ENCODE measurements at places on chromosomes 2 and 18.

GRCh38 chr2:164205347-164205746, 415.9 kb downstream of the GRB14 start:
- peak; percentile 61 for DNase-seq

DNA sequence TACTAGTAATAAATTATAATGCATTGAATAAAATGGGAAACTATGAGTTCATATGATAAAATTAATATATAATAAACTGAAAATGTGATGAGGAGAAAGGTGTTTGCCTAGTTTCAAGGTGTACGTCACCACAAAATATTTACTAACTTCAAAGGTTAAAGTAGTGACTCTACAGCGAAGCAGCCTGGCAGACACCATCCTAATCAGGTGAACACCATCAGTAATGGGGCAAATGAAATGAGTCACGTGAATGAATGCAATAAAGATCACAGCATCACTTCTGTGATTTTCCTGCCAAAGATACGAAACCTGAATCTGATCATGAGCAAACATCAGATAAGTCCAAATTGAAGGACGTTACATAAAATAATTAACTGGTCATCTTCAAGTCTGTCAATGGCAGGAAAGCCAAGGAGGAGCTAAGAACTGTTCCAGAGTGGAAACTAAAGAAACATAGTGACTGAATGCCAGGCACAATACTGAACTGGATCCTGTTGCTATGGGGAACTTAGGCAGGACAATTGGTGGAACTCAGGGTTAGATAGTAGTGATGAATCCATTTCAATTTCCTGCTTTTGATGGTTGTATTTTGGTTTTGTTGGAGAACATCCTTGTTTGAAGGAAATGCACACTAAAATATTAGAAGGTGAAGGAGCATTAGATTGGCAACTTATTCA, 12.1 kb upstream of the NOSTRIN start:
- DNase-seq = no peak

GRCh38 chr2:23231865-23232264, 153.1 kb upstream of the KLHL29 start:
- no peak for DNase-seq

GRCh38 chr2:54629914-54630857, 93.3 kb upstream of the EML6 start:
- no peak for DNase-seq

DNA sequence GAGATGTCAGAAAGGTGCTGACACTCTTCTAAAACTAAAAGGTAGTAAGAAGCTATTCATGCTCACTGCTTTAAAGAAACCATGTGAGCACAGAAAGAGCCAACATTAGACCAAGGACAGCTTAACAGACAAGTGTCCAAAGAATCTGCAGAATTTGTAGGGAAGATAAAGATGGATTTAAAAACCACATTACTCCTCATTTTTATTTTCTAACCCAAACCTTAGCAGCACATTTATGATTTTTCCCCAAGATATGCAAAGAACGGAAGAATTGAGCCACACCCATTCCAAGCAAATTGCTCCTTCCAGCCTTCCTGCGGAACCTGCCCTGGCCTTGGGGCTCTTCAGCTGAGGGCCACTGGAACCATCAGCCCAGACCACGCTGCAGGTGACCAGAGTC, 26.9 kb downstream of the MBP start:
- DNase-seq = no peak

DNA sequence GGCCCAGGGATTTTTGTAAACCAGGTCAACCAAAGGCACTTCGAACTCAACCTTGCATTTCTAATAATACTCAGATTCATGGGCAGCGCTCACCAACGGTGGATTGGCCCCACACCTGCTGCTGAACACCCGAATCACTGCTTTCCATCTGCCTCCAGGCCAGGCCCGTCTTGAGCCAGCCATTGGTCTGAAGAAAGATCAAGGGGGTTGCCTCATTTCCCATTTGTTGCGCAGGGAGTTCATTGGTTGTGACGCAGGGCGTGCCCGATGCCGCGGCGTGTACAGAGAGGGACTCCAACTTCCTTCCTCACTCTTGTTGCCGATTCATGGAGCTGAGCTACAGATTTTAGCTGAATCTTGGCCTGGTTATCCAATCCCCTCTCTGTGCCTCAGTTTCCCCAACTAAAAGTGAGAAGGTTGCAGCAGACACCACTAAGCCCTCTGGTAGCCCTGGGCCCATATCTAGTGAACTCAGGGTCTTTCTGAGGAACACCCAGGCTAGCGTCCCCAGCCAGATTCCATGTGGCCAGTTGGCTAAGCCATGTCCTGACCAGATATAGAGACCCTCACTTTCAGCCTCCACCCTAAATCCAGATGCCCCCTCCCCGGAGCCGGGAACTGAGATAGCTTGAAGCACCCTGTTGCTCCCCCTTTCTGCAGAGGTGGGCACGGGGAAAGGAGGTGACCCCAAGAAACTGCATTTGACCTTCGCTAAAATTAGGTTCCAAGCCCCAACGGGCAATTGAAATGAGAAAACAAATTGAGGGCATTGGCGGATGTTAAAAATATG, 60.9 kb upstream of the HPCAL1 start:
- no peak for DNase-seq

DNA sequence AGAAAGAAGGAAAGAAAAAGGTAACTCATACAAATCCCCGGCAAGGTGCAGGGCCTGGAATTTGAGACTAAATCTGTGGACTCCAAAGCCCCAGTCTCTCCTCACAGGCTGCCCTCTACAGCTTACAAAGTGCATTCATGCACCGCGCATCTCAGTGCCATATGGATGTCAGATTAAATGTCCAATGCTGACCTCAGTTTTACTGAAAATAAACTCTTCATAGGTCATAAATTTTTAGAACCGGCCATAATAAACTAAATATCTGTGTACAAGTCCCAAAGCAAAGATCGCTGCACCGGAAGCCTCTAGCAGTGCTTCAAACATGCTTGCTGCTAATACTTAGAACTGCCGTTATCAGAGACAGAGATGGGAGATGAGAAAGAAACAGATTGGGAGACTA, 17.7 kb downstream of the ST6GAL2 start:
- DNase-seq = no peak

- DNase-seq = no peak
Observed at GRCh38 chr18:58091099-58091611, 47.1 kb downstream of the NEDD4L start.

GRCh38 chr2:45910473-45911060, 259.1 kb downstream of the PRKCE start:
- no peak for DNase-seq

GRCh38 chr18:37662546-37663339, 97.1 kb upstream of the CELF4 start:
- DNase-seq = no peak

Data from AG04450 (cell line).